DND-41 (cell line): ENCODE measurements at places on chromosomes 11 and 22.

DNA sequence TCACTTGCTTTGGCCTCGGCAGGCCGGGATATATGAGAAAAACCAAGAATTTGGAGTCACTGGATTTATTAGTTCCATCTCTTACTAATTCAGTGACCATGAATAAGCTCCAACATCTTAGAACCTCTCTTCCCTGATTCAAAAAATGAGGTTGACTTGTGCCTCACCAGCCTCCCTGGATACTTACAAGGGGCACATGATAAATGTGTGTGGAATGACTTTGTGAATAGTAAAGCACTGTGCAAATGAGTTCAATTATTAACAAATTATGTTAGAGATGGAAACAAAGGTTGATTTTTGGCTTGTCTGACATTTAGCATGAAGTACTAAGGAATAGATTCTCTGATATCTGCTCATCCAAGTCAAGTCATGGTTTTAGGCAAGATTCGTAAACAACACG lies 104.1 kb downstream of the TRIM44 start:
- no peaks in the 10 kb centered on the region for H3K27me3 ChIP-seq
- H3K36me3 ChIP-seq, result no peaks in the 10 kb centered on the region
- H3K4me1 ChIP-seq, result no peaks in the 10 kb centered on the region
- no peak overlapping the region for H3K27ac ChIP-seq
- H3K4me3 ChIP-seq, result no peak overlapping the region

- no peak for DNase-seq
- H3K36me3 ChIP-seq, result peaks cover 56% of the 10 kb centered on the region
- H3K4me1 ChIP-seq, result no peaks in the 10 kb centered on the region
- no peak overlapping the region for H3K27ac ChIP-seq
- H3K4me3 ChIP-seq, result no peak overlapping the region
Measured at GRCh38 chr11:74932169-74932568, 16.7 kb downstream of the XRRA1 start.

DNA sequence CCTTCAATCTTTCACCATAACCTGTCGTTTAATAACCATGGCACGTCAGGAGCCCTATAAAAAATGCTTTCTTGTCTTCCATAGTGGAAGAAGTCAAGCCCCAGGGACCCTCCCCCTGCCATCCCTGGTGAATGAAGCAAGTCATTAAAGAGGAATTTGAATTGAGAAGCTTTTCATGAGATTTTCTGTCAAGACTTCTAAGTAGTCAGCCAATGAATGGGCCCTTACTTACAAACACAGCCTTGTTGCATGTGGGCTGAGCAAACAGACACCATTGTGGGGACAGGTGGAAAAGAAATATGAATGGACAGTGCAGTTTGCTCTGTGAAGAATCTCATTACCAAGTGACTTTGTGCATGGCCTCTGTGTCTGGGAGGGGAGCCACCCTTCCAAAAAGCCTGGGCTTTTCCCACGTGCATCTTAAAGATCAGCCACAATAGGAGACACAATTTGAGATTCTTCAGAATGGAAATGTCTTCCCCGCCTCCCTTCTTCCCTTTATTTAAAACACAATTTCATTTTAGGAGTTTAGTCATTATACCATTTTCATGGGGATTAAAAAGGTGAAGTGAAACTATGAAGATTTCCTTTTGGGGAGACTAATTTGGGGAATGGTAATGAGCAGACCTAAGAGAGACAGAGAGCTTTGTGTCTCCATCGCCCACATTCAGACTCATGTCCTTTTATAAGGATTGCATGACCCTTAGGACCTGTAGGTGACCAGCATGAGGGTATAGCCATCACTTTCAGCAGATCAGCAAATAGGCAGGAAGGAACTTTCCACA lies 152.0 kb downstream of the LRRC4C start:
- no peaks in the 10 kb centered on the region for H3K27me3 ChIP-seq
- no peaks in the 10 kb centered on the region for H3K4me1 ChIP-seq
- no peak overlapping the region for H3K27ac ChIP-seq
- no peak for DNase-seq

- no peak overlapping the region for H3K27ac ChIP-seq
- peaks cover 3% of the 10 kb centered on the region for H3K27me3 ChIP-seq
- no peak overlapping the region for H3K4me3 ChIP-seq
- no peaks in the 10 kb centered on the region for H3K4me1 ChIP-seq
Measured at GRCh38 chr11:58179648-58180047, 9.2 kb upstream of the OR9Q2 start.

DNA sequence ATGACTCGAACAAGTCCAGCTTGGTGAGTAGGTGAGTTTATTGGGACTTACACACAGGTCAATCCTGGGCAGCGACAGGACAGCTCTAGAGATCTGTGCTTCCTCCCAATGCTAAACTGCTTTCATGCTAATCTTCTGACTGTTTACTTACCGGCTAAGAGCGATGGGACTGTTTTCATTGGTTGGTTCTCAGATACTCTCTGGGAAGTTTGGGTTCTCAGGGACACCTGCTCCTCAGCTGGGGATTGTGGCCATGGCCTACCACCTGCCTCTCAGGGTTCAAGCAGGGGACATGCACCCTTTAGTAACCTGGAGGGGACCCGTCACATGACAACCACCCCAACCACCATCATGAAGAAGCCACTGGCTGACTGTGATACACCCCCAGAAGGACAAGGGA lies 13.1 kb downstream of the APOL2 start:
- no peak for DNase-seq
- H3K27ac ChIP-seq, result no peak overlapping the region
- H3K4me1 ChIP-seq, result peaks cover 6% of the 10 kb centered on the region; the same call in 1 of the 2 replicates
- H3K36me3 ChIP-seq, result peaks cover 35% of the 10 kb centered on the region
- no peak overlapping the region for H3K4me3 ChIP-seq

GRCh38 chr22:35352214-35353111 lies 28.4 kb upstream of the HMOX1 start:
- H3K36me3 ChIP-seq, result no peaks in the 10 kb centered on the region
- no peaks in the 10 kb centered on the region for H3K27me3 ChIP-seq
- H3K4me1 ChIP-seq, result peaks cover 11% of the 10 kb centered on the region
- H3K27ac ChIP-seq, result no peak overlapping the region
- H3K4me3 ChIP-seq, result no peak overlapping the region

GRCh38 chr11:57527056-57527631 lies 3.4 kb downstream of the TIMM10 start:
- no peak overlapping the region for H3K4me3 ChIP-seq
- peaks cover 29% of the 10 kb centered on the region for H3K36me3 ChIP-seq
- peak; percentile 77 for DNase-seq
- no peaks in the 10 kb centered on the region for H3K27me3 ChIP-seq

DNA sequence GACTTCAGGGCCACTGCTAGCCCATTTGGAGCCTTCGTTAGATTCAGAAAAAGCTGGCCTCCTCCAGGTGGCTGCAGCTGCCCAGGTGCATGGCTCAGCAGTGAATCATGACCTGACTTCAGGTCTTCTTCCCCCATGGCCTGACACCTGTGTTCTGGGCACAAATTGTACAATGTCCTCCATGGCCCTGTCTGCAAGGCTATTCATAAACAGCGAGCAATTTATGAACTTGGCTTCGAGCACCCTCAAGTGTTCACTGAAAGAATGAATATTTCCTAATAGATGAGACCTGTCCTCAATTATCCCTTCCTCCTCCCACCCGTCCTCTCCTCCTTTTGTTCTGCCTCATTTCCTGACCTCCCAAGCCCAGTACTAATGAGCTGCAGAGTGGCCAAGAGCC lies 12.2 kb upstream of the VPS37C start:
- H3K4me1 ChIP-seq, result no peaks in the 10 kb centered on the region
- DNase-seq, result no peak
- no peak overlapping the region for H3K27ac ChIP-seq
- H3K36me3 ChIP-seq, result no peaks in the 10 kb centered on the region
- H3K4me3 ChIP-seq, result no peak overlapping the region

GRCh38 chr11:99368583-99368982 lies 347.8 kb downstream of the CNTN5 start:
- H3K27ac ChIP-seq, result no peak overlapping the region
- DNase-seq, result no peak
- no peaks in the 10 kb centered on the region for H3K36me3 ChIP-seq
- no peaks in the 10 kb centered on the region for H3K27me3 ChIP-seq
- no peaks in the 10 kb centered on the region for H3K4me1 ChIP-seq

- no peak overlapping the region for H3K27ac ChIP-seq
- H3K4me1 ChIP-seq, result no peaks in the 10 kb centered on the region
- no peaks in the 10 kb centered on the region for H3K27me3 ChIP-seq
- H3K4me3 ChIP-seq, result no peak overlapping the region
- no peaks in the 10 kb centered on the region for H3K36me3 ChIP-seq
Measured at GRCh38 chr11:111978028-111978771, 41.1 kb downstream of the DIXDC1 start.

- H3K4me1 ChIP-seq, result no peaks in the 10 kb centered on the region
- no peak overlapping the region for H3K4me3 ChIP-seq
- H3K36me3 ChIP-seq, result no peaks in the 10 kb centered on the region
- H3K27ac ChIP-seq, result no peak overlapping the region
- DNase-seq, result no peak
Measured at GRCh38 chr11:131146827-131147490, 223.5 kb upstream of the NTM start.

DNA sequence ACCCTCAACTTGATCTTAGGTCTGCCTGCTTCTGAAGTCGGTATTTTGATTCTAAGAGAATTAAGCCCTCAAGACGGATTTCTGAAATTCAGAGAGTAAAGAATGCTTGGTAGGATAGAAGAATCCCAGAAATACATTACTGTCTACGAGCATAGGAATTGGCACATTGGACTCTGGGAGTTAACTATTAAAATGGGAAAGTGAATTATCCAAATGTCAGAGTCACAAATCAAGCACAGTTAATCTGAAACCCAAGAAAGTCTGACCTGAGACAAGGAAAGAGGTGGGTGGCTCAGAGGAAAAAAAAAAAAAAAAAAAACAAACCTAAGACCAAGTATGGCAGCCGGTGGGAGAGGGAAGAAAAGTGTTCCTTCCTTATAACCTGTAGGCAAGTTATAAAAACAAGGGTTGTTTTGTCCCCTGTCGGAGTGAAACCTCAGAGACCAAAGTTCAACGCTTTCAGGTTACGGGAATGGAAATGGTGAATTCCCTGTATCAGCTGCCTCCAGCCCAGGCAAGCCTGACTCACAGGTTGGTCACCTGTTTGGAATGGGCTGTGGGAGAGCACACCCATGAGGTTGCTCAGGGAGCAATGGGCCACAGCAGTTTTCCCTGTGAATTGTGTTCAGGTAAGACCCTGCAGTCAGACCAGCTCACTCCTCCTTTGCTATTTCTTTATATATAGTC lies 139.0 kb downstream of the ETS1 start:
- no peak overlapping the region for H3K27ac ChIP-seq
- no peaks in the 10 kb centered on the region for H3K36me3 ChIP-seq
- no peak for DNase-seq
- H3K27me3 ChIP-seq, result no peaks in the 10 kb centered on the region
- H3K4me1 ChIP-seq, result no peaks in the 10 kb centered on the region

- no peaks in the 10 kb centered on the region for H3K4me1 ChIP-seq
- DNase-seq, result no peak
- H3K36me3 ChIP-seq, result peaks cover 30% of the 10 kb centered on the region
- H3K4me3 ChIP-seq, result no peak overlapping the region
- no peaks in the 10 kb centered on the region for H3K27me3 ChIP-seq
Measured at GRCh38 chr22:38148245-38148644, 33.4 kb downstream of the PLA2G6 start.

GRCh38 chr11:31656051-31656450 lies 146.5 kb downstream of the ELP4 start:
- no peaks in the 10 kb centered on the region for H3K4me1 ChIP-seq
- no peaks in the 10 kb centered on the region for H3K36me3 ChIP-seq
- no peaks in the 10 kb centered on the region for H3K27me3 ChIP-seq
- no peak overlapping the region for H3K27ac ChIP-seq
- no peak overlapping the region for H3K4me3 ChIP-seq

- H3K4me3 ChIP-seq, result no peak overlapping the region
- no peak for DNase-seq
- no peaks in the 10 kb centered on the region for H3K27me3 ChIP-seq
- no peak overlapping the region for H3K27ac ChIP-seq
- no peaks in the 10 kb centered on the region for H3K4me1 ChIP-seq
Measured at GRCh38 chr22:43944670-43945430, 10.4 kb upstream of the SAMM50 start.

- H3K4me1 ChIP-seq, result peaks cover 29% of the 10 kb centered on the region; the same call in 1 of the 2 replicates
- H3K27me3 ChIP-seq, result no peaks in the 10 kb centered on the region
- peak overlapping the region; percentile 18; the same call in 1 of the 2 replicates for H3K27ac ChIP-seq
- H3K36me3 ChIP-seq, result peaks cover 75% of the 10 kb centered on the region
- peak; percentile 56 for DNase-seq
Measured at GRCh38 chr11:106087815-106088435, 10.5 kb downstream of the AASDHPPT start.

GRCh38 chr11:133020372-133020714 lies 512.0 kb downstream of the OPCML start:
- H3K4me3 ChIP-seq, result no peak overlapping the region
- no peaks in the 10 kb centered on the region for H3K36me3 ChIP-seq
- no peak overlapping the region for H3K27ac ChIP-seq
- DNase-seq, result no peak
- H3K27me3 ChIP-seq, result peaks cover 5% of the 10 kb centered on the region

GRCh38 chr22:39999144-39999757 lies 4.5 kb downstream of the FAM83F start:
- H3K36me3 ChIP-seq, result no peaks in the 10 kb centered on the region
- no peak overlapping the region for H3K27ac ChIP-seq
- no peak for DNase-seq
- H3K4me1 ChIP-seq, result no peaks in the 10 kb centered on the region

DNA sequence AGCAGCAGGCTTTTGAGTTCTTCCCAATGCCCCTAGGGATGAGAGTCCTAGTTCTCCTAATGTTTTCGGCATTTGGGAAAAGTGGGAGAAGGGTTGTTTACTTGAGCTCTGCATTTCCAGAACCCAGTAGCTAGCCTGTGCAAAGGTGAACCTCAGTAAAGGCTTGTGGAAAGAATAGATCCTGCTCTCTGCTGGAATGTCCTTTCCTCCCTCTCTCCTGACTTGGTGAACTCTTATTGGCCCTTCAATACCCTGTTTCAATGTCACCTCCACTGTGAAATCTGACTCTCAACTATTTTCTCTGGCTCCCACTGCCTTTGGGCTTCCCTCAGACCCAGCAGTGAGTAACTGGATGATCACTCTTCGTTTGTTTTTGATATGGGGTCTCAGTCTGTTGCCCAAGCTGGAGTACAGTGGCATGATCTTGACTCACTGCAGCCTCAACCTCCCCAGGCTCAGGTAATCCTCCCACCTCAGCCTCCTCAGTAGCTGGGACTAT lies 2.4 kb upstream of the UVRAG start:
- H3K27me3 ChIP-seq, result no peaks in the 10 kb centered on the region
- H3K36me3 ChIP-seq, result no peaks in the 10 kb centered on the region; the same call in 1 of the 2 replicates
- no peak overlapping the region for H3K4me3 ChIP-seq
- H3K4me1 ChIP-seq, result peaks cover 28% of the 10 kb centered on the region
- DNase-seq, result no peak

DNA sequence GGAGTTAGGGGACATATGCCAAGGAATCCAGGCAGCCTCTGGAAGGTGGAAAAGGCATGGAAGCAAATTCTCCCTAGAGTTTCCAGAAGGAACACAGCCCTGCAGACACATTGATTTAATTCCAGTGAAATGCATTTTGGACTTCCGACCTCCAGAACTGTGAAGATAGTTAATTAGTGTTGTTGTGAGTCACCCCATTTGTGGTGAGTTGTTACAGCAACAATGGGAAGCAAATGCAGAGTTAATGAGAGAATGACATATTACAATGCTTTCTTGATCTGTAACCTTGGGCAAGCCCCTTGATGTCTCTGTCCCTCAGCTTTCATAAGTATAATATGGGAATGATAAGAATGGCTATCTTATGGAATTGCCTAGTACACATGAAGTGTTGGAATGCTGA lies 178.7 kb downstream of the KIRREL3 start:
- DNase-seq, result no peak
- H3K27ac ChIP-seq, result no peak overlapping the region
- peaks cover 31% of the 10 kb centered on the region for H3K27me3 ChIP-seq
- H3K4me3 ChIP-seq, result no peak overlapping the region
- H3K36me3 ChIP-seq, result no peaks in the 10 kb centered on the region
- H3K4me1 ChIP-seq, result peaks cover 7% of the 10 kb centered on the region; the same call in 1 of the 2 replicates
